T-helper 17 cell (primary cell): ENCODE measurements at places on chromosomes 12 and 14.
A peak's percentile ranks its signal among the peaks of the same experiment; 100 is the strongest.

- DNase-seq = no peak
Measured at GRCh38 chr12:66072566-66072965, 58.0 kb downstream of the LLPH start.

- DNase-seq = no peak
Measured at GRCh38 chr12:125287155-125287847, 222.1 kb downstream of the AACS start.

- DNase-seq = no peak
Measured at GRCh38 chr14:68384881-68385280, 408.0 kb downstream of the ZFP36L1 start.

GRCh38 chr14:97315790-97316189, 518.6 kb downstream of the VRK1 start:
- no peak for DNase-seq

GRCh38 chr12:96099986-96100385, 64.6 kb upstream of the LTA4H start:
- DNase-seq = no peak

DNA sequence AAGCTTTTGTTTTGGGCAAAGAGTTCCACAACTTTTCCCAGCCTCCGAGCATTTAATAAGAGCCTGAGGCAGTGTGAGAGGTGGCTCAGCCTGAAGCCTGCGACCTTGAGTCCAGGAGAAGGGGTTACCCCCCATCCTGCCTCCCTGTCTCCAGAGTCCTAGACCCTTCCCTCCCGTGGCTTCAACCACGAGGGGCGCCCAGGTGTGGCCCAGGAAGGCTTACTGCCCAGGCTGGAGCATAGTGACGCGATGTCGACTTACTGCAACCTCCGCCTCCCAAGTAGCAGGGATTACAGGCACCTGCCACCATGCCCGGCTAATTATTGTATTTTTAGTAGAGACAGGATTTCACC, 641 bp downstream of the LRRC43 start:
- no peak for DNase-seq

DNA sequence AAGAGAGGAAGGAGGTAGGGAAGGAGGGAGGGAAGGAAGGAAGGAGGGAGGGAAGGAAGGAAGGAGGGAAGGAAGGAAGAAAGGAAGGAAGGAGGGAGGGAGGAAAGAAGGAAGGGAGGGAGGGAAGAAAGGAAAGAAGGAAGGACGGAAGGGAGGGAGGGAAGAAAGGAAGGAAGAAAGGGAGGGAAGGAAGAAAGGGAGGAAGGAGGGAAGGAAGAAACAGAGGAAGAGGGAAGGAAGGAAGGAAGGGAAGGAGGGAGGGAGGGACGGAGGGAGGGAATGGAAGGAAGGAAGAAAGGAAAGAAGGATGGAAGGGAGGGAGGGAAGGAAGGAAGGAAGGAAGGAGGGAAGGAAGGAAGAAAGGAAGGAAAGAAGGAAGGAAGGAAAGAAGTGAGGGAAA, 22.4 kb upstream of the CCDC63 start:
- no peak for DNase-seq

GRCh38 chr12:102956738-102957327, 641 bp upstream of the ASCL1 start:
- DNase-seq = no peak

GRCh38 chr14:64217308-64217707, 76.9 kb downstream of the ESR2 start:
- no peak for DNase-seq

DNA sequence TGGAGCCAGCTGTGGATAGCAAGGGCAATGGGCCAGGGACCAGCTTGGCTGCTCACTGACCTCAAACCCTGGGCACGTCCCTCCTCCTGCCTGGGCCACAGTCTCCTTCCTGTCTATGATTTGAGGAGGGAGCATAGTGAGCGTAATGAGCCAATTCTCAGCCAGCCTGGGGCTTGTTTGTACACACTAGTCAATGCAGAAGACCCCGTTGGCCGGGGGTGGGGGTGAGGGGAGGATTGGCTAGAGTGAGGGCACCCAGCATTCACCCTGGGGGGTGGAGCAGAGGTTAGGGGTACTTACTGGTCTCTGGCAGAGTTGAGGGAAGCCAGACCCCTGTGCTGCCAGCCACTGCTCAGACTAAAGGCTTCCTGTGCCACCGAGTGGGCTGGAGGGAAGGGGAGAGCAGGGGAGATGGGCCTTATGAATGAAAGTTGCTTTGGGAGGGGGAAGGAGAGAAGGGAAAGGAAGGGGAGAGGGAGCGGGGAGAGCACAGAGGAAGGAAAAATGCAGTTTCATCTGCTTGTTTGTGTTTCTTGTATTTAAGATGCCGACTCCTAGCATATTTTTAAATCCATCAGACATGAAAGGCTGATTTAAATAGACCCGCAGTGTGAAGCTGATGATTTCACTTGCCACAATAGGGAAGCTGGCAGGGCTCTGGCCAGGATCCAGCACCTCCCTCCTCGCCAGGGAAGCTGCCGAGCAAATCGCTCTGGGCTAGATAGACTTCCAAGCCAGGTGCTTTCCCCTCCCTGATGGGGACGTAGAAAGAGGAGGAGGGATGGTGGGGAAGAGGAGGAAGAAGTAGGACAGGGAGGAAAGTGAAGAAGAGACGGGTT, 114.0 kb downstream of the PRMT8 start:
- DNase-seq = no peak

DNA sequence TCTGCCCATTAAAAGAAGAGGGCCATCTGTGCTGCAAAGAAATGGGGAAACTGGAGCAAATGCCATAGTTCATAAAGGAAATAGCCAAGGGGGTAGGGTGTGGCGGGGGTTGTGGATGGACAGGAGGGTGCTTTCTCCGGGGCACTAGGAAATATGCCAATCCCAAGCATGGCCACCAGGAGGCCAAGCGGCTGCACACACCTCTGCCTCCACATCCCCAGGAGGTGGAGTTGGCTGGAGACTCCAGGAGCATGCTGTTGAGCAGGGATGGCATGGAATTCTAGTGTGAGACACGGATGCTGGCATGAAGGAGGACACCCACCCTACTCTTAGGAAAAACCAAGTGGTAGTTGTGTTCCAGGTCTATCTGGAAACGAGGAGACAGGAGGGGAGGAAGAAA, 25.2 kb downstream of the NID2 start:
- DNase-seq = no peak

GRCh38 chr14:103569408-103569807, 6.6 kb downstream of the COA8 start:
- DNase-seq = no peak

GRCh38 chr12:115370207-115370606, 686.2 kb upstream of the TBX3 start:
- DNase-seq = no peak

DNA sequence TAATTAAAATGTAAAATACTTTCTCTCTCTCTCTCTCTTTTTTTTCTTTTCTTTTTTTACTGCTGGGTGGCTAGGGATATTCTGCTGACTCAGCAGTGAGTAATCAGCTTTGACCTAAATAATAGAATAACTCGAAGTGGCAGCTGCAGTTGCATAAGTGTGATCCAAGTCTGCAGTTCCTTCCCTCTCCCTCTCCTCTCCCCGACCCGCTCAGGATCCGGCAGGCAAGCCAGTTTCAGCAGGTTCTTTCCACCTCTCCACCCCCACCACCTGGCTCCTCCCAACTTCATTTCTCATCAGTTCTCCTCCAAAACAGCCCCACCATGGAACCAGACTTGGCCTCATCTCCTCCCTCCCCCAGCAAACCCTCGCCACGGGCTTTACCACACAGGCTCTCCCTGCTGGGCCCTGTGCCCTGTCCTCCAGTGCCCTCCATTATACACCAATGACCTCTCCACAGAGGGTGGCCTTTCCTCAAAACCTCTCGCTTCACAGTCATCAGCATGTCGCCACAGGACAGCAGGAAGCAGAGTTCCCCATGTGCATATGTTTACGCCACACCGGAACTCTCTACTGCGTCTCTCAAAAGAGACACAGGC, 22.4 kb downstream of the SLC7A8 start:
- DNase-seq = no peak

- no peak for DNase-seq
Measured at GRCh38 chr12:108653082-108653516, 19.4 kb upstream of the SELPLG start.

- DNase-seq = no peak
Measured at GRCh38 chr12:15774819-15775218, 14.4 kb downstream of the EPS8 start.

- DNase-seq = no peak
Measured at GRCh38 chr12:19829100-19829853, 390.0 kb downstream of the AEBP2 start.

DNA sequence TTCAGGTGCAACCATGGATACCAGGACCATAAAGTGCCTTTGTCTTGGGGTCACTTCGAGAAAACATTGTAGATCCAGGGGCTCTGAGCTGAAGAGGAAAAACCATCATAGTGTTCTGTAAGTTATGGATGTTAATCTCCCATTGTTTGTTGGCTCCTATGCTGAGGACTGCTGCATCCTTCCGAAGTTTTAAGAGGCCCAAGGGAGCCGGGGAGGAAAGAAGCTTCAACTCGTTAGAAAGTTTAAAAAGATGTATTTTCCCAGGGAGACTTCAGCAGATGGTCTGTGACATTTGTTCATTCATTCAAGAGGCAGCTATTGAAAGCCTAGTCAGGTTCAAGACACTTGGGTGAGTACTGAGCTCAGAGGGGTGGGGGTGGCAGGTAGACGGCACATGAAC, 378.8 kb upstream of the TBX3 start:
- no peak for DNase-seq

DNA sequence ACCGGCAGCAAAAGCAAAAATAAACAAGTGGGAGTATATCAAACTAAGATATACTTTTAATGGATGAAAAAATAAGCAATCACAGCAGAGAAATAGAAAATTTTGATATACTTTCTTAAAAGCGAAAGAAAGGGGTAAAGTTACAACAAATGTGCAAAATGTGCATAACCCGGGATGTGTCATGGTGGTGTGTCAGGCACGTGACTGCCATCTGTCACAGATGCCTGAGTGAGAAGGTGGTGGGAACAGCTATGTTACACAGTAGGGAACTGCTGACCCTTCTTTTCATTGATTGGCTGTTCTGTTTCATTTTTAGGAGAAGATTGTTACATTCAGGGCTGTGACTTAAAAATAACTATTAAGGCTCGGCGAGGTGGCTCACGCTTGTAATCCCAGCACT, 168.1 kb upstream of the PELI2 start:
- no peak for DNase-seq

DNA sequence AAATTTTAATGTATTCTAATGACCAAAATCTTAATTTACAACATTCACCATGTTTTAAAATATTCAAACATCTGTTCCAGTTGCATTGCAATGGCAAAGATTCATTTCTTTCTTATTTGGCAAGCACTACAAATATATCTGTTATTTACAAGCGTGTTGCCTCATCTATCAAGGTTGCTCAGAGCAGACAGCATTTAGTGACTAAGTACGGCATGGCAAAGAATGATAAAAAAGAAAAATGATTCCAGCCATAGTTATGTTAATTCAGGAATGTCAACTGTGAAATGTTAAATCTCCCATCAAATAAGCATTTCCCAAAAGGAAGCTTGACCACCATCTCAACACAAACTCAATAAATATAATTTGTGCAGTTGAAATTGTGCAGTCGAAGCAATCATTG, 312.1 kb downstream of the SEC23A start:
- DNase-seq = no peak

GRCh38 chr12:76704693-76705092, 59.2 kb upstream of the ZDHHC17 start:
- no peak for DNase-seq

- DNase-seq = peak; percentile 30
Measured at GRCh38 chr12:76030341-76031080, 1.1 kb downstream of the PHLDA1 start.

DNA sequence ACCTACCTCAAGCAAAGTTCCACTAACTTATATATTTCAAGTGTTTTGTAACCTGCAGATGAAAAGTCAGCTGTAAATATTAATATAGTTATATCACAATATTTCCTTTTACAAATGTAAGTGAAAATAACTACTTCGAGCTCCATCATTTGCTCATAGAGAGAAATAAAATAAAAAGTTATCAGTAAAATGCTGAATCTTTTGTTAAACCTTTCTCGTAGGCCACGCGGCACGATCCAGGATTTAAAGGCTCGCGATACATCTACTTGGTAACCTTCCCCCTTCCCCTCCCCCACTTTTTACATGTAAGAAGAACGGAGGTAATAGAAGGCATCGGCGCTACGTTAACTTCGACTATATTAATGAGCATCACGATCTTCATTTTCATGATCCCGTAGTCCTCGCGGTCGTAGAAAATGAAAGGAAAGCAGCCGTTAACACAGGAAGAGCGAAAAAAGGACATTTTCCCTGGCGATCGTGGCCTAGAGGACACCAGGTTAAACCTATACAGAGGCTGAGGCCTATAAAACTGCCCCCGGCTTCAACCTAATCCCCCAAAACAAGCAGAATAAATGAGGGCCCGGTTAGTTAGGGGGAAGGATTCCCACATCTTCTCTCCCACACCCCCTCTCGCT, 508 bp downstream of the HNRNPC start:
- DNase-seq = no peak

DNA sequence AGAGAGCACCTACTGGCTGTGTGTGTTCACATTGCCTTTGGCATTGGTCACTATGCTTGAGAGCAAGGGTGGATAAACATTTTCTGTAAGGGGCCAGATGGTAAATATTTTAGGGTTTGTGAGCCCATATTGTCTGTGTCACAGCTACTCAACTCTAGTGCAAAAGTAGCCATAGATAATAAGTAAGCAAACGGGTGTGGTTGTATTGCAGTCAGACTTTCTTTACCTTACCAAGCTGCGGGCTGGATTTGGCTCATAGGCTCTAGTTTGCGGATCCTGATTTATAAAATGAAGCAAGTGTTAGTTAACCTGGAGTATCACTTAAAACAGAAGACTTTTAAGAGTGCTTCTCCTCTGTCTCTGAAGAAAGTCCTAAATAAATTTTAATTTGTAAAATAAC, 169.0 kb downstream of the KICS2 start:
- DNase-seq = no peak

DNA sequence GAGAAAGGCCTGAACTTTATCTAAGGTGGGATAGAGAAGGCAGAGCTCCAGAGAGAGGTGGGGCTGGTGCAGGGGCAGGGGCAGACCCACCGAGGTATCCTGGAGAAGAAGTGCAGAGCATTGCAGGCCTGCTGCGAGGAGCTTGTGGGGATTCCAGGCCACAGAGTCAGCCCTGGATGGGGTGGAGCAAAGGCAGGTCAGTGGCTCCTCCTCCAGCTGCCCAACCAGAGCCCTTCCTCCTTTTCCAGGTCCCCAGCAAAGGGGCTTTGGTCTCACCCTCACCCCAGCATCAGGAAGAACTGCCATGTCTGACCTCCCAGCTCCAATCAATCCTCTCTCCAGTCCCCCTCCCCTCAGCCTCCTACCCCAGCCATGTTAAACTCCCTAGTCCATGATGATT, 19.8 kb upstream of the ZNF740 start:
- no peak for DNase-seq

DNA sequence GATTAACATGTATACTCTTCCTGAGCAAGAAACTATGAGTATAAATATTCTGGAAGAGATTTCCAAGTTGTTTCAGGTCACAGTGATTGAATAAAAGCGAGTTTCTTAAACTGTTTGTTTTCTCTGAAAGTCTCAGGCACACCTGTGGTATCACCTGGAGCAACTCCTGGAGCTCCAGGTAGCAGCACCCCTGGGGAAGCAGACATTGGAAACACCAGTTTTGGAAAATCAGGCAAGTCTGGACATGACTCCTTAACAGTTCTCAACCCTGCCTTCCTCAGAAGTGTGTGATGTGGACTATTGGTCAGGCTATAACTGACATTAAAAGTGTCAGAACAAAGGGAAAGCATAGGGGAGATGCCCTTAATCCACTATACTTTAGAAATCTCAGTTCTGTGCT, 217.6 kb upstream of the CNTN1 start:
- no peak for DNase-seq

GRCh38 chr12:86226481-86226880, 29.7 kb downstream of the MGAT4C start:
- DNase-seq = no peak
